ENCODE measurements at places on chromosomes 4 and X. TPM values are rescaled to one million over a fixed set of nuclear protein-coding genes. Genes with fewer than 3 reads are reported as not detected.

DNA sequence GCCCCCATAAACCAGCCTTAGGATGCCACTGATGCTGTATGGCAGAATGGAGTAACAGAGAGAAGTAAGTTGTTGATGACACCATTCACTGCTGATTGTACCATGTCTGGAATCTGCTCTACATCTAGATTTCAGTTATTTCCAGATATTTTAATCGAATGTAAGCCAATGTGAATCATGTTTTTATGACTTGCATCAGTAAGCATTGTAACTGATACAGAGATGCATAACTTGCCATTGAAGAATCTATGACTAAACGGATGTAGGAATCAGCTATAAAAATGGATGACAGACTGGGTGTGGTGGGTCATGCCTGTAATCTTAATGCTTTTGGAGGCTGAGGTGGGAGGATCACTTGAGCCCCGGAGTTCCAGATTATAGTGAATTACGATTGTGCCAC, 161.0 kb upstream of the GATB start:
- DNase-seq: no peak

DNA sequence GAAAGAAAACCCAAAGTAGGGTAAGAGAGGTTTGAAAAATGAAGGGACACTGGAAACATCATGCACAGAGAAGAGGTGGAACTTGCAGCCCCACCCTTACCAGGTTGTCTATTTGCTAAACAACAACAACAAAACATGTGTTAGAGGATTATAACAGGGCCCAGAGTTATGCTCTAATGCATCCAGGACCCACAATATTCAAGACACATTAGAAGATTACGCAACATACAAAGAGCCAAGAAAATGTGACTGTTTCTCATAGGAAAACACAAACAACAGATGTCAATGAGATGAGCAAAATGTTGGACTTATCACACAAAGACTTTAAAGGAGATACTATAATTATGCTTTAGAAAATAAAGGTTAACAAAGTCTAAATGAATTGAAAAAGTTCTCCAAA, 128.5 kb downstream of the LRBA start:
- DNase-seq: no peak

DNA sequence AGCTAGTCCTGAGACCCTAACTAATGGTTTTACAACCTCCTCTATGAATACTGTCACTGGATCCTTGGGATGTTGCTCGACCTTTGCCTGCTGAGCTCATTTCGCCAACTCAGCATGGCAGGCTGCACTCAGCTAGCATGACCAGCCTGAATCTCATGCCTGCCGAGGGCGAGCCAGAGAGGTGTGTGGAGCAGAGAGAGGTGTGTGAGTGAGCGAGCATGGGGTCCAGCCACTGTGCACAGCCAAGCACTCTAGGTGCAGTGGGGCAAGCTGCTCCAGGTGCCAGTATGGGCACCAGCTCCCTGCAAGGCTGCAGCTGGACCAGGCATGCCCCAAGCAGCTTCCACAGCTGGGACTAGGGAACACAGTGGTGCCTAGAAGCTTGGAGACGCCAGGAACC, 410.9 kb downstream of the PCDH10 start:
- DNase-seq: no peak

- DNase-seq: no peak
Measured at GRCh38 chrX:126489116-126489695, 63.4 kb downstream of the DCAF12L1 start.

Gene RHOXF2
- total RNA-seq: not detected

Gene GAGE13
- not detected for total RNA-seq

GRCh38 chr4:118345813-118346212, 7.0 kb downstream of the PRSS12 start:
- no peak for DNase-seq

Gene DCTD
- 49.6 TPM for total RNA-seq

Gene FGFBP2
- 2.6 TPM for total RNA-seq

DNA sequence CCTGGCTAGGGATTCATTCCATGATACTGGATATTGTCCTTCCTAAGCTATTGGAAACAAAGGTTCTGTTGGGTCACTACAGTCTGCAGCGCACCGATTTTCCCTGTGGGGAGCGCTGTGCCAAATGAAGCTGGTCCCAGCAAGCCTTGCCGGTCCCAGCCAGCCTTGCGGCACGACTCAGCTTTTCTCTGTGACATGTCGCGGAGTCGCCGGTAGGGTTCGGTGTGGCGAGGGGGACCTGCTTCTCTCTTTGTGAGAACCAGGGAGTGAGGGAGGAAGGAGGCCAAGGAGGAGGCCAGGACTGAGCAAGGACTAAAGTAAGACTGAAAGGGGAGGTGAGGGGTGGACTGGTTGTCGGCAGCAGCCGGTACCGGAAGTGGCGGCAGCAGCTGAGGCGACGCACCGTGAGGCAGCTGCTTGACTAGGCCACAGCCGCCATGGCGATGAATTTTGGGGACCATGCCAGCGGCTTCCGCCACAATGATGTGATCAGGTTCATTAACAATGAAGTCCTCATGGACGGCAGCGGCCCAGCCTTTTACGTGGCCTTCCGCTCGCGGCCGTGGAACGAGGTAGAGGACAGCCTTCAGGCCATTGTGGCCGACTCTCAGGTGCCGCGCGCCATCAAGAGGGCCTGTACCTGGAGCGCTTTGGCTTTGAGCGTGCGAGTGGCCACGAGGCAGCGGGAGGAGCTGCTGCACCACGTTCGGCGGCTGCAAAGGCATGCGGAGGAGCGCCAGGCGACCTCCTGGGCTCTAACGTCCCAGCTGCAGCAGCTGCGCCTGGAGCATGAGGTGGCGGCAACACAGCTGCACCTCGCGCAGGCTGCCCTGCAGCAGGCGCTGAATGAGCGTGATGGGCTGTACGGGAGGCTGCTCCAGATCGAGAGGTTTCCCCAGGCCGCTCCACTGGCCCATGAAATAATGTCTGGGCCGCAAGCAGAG, at the start of gene TEX13D:
Gene TEX13D, plus strand, starts transcription at position 180 of the 944 bp plus-strand sequence. Its CDS starts 258 bp downstream, at position 438.
- DNase-seq: no peak

Gene CENPVL2
- total RNA-seq: not detected

- no peak for DNase-seq
Measured at GRCh38 chrX:119816300-119816699, 24.9 kb upstream of the RPL39 start.

Gene PPM1K
- total RNA-seq: 210 TPM

GRCh38 chr4:120261117-120261516, 194.5 kb upstream of the MAD2L1 start:
- no peak for DNase-seq

DNA sequence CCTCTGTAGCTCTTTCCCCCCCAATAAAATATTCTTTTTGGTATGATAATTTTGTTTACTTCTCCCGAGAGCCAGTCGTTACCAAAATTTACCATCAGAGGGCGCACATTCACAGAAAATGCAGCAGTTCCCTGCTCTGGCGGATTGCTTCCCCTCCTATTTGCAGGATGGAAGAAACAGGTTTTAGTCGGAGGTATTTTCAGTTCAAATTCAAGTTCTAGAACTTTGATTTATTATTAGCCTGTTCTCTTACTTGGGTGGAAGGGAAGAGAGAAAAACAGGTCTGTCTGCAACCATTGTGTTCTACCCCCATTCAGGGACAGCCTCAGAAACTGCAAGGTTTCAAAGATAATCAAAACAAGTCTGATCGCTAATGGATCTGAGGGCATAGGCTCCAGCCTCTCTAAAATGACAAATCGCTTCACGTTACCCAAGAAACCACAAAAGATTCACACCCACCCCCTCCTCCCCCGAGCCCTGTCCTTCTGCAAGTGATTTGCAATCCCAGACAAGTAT, 263.8 kb upstream of the RPS6KA3 start:
- no peak for DNase-seq

DNA sequence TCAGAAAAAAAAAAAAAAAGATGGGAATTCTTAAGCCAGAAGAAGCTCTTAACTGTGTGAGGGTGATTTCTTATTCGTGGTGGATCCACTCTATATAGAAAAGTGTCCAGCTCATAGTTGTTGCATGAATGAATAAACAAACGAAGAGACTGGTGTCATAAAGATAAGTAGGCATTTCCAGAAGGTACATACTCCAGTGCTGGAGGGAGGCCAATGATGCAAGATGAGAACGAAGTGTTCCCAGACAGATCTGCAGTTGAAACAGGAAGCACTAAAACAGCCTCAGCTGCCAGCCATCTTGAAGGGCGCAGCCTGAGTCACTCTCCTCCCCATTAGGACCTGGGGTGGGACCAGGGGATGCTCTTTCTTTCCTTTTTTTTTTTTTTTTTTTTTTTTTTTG, 47.4 kb upstream of the HOPX start:
- no peak for DNase-seq

DNA sequence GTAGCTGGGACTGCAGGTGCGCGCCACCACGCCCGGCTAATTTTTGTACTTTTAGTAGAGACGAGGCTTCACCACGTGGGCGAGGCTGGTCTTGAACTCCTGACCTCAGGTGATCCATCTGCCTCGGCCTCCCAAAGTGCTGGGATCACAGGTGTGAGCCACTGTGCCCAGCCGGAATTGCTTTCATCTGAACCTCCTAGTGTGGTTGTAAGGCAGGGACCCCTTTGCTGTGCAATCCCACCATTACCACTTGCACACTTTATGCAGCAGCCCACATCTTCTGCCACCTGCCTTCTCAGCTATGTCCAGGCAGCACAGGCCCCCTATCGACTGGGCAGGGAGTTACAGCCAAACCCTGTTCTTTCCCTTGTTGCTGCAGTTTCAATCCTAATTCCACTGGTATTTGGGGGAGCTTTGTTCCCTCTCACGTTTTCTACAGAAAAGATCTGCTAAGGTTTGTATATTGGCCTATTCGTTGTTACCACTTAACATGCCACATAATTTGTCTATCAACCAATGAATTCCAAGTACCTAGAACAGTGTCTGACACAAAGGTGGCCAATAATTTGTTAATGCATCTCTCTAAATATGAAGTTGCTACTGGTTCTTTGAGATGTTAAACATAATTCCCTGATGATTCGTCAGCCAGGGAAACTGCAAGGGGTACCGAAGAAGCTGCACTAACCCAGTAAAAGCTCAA, 6.5 kb downstream of the RPL39 start:
- no peak for DNase-seq

Gene KIAA1210
- total RNA-seq: 0.08 TPM

GRCh38 chr4:47444031-47444430, 19.5 kb downstream of the COMMD8 start:
- no peak for DNase-seq

DNA sequence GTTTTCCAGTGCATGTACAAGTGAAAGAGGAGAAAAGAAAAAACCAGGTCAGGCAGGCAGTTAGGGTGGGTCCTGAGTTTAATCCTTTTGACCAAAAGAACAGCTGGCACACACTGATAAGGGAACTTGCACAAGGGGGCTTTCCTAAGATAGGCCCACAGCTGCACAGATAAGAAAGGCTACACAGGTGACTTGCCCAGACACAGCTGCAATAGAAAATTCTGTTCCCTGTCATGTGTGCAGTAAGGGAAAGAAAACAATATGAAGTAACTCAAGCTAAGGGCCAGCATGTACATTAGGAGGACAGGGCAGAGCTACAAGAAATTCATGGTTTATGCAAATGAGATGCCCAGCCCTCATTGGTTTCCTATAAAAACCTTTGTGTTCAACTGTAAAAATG, 32.9 kb downstream of the LUZP4 start:
- no peak for DNase-seq

GRCh38 chr4:144564358-144564757, 81.6 kb upstream of the HHIP start:
- DNase-seq: no peak

- no peak for DNase-seq
Measured at GRCh38 chr4:6264225-6264540, 5.5 kb upstream of the WFS1 start.

Gene UGT8
- total RNA-seq: 0.32 TPM

Gene S100G
- total RNA-seq: not detected

DNA sequence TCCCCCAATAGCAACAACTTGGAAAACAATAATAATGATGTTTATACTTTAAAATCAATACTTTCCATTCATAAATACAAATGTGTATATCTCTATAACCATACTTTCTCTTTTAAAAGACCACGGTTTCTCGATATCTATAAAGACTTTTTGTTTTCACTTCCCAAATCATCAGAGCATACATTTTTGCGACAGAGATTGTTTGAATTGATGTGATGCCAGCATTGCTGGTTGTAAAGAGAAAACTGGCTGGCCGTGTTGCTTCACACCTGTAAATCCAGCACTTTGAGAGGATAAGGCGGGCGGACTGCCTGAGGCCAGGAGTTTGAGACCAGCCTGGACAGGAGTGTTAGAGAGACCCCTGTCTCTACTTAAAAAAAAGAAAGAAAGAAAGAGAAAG, 77.6 kb upstream of the ZNF518B start:
- DNase-seq: no peak

DNA sequence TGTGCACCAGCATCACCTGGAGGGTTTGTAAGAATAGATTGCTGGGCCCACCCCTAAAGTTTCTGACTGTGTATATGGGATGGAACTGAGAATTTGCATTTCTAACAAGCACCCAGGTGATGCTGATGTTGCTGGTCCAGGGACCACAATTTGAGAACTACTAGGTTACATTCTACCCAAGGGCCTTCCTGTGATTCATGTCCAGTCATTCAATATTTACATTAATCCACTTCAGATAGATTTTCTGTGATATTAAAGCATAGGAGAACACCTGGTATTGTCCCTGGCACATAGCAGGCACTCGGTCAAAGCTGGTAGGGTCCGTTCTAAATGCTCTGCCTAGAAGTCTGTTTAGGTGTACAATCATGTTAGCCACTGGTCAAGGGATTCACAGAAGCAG, 19.5 kb upstream of the XPNPEP2 start:
- DNase-seq: no peak

GRCh38 chr4:12729384-12729783, 754.8 kb downstream of the RAB28 start:
- no peak for DNase-seq

GRCh38 chr4:14064984-14065383, 437.5 kb upstream of the BOD1L1 start:
- DNase-seq: no peak

- DNase-seq: no peak
Measured at GRCh38 chrX:26466387-26466786, 250.4 kb downstream of the MAGEB5 start.

Gene UVSSA
- 10.4 TPM for total RNA-seq

- no peak for DNase-seq
Measured at GRCh38 chr4:128461291-128462102, 173.9 kb upstream of the PGRMC2 start.

Gene VCX2
- not detected for total RNA-seq

GRCh38 chrX:46573892-46574773, 568 bp downstream of the CHST7 start:
- DNase-seq: no peak

- no peak for DNase-seq
Measured at GRCh38 chr4:78748381-78748780, 27.8 kb upstream of the BMP2K start.

DNA sequence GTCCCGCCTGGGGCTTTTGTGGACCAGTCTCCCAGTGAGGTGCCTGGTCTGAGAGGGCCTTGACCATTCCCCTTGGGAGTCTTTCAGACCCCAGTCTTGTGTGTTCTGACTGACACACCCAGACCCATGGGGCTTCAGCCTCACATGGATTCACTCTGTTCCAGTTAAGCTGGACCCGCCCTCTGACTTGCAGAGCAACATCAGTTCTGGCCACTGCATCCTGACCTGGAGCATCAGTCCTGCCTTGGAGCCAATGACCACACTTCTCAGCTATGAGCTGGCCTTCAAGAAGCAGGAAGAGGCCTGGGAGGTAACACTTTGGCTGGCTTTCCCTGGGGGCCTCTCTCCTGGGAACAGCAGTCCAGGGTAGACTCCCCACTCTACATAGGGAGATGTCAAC, 6.8 kb downstream of the IL9R start:
- no peak for DNase-seq
